ENCODE measurements at places on chromosomes 7 and 10.
A peak's percentile ranks its signal among the peaks of the same experiment; 100 is the strongest.

DNA sequence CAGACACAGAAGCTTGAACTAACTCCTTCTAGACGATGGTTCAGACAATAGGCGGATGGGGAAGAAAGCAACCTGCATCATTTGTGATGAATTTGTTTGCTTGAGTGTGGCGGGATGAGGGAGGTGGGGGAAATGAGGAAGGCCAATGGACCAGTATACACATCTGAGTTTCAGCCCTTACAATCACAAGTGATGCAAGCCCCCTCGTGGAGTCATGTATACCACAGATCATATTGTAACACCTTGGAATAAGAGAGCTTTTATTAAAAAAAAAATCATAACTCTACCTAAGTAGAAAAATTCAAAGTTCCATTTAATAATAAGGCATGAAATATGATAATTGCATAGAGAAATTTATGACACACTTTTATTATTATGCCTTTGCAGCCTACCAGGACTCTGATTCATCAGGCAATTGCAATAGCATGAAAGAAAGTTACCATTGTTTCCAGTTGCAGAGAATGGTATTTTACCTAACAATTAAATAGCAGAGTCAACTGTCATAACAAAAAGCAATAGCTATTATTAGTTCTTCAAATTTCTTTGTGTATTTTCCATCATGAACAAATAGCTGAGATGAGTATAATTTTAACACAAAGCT lies 230.2 kb upstream of the AKR1E2 start:
- DNase-seq, result no peak

DNA sequence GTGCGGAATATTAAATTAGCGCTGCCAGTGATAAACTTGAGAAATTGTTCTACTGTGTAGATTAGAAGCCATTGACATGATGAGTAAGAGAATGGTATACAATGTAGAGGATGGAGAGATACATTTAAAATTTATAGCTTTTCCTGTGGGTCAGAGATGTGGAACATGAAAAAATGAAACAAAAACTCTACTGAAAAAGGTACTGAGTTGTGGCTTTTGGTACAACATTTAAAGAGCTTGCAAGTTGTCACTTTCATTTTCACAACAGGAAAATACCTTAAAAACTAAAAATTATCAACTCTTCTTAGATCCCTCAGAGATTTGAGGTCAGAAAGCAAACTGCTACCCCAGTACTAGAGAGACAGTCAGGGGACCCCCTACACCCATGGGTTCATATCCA lies 348.8 kb upstream of the CDC14C start:
- no peak for DNase-seq

- DNase-seq, result no peak
Observed at GRCh38 chr7:2689951-2690705, 2.1 kb downstream of the AMZ1 start.

DNA sequence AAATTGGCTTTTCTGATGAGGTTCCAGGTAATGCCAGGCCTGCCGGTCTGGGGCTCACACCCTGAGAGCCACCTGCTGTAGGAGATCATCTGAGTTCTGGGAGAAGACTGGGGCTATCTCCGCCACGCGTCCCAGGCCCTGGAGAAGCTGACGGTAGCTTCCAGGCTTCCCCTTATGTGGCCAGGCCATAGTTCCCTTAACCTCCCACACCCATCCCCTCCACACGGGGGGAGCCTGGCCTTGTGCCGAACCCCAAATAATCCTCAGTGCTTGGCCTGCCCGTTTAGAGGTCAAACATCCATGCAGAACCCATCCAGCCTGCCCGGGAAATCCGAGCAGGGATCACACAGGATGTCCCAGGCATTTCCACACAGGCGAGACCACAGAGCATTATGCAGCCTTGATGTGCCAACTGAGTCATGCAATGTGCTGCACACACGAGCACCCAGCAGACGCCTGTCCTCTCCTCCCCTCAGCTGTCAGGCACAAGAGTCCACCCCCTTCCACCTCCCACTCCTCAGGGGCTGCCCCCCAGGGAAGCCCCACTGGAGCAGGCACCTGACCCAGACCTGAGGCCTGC lies 176.2 kb downstream of the PRKAG2 start:
- no peak for DNase-seq

DNA sequence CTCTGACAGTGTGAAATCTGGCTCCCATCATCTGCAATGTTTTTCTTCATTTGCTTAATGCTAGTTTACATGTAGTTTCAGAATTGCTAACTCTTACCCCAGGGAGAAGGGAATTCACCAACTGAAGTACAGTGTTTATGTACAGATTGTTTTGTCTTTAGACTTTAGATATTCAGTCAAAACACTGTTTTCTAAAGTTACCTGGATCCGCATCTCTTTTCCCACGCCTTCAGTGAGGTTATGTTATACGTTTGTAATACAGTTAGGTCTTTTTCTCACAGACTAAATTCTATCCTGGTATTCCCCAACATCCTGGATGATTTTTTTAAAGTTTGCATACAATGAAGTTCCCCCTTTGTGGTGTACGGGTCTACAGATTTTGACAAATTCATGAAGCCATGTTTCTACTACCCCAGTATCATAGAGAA lies 3.2 kb upstream of the LYZL1 start:
- DNase-seq, result no peak

GRCh38 chr10:97849687-97850402 lies at the start of gene GOLGA7B:
Gene GOLGA7B, plus strand, starts transcription at chr10:97849843. Its CDS starts 461 bp downstream, at chr10:97850304.
- peak; percentile 91 for DNase-seq

DNA sequence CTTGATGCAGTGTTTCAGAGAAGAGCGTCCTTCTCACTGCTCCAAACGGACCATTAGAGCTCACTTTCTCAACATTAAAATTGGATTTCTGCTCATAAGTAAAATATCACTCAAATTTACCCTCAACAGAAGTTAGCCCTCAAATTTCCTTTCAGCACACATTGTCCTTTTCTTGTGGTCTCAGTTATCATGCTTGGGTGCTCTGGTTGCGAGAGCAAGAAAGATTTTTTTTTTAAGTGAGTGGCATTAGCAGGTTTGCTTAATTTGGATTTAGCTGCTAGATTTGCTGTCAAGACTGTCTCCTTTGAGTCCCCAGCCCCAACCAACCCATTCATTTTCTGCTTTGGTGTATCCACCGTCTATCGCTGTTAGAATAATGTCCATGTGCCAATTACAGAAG lies 2.6 kb upstream of the CH25H start:
- DNase-seq, result no peak

- peak; percentile 89 for DNase-seq
Observed at GRCh38 chr10:124744102-124745050, at the start of gene FAM53B. Gene FAM53B, minus strand, starts transcription at chr10:124744378. Its CDS starts 37,665 bp downstream, at chr10:124706713.

- no peak for DNase-seq
Observed at GRCh38 chr7:100839361-100839760, 12.0 kb upstream of the EPHB4 start.

GRCh38 chr7:33411020-33411419 lies 281.7 kb downstream of the BBS9 start:
- DNase-seq, result no peak

- DNase-seq, result no peak
Observed at GRCh38 chr10:61978965-61979364, 77.5 kb downstream of the ARID5B start.

- no peak for DNase-seq
Observed at GRCh38 chr10:116331815-116332214, 7.6 kb downstream of the CCDC172 start.

DNA sequence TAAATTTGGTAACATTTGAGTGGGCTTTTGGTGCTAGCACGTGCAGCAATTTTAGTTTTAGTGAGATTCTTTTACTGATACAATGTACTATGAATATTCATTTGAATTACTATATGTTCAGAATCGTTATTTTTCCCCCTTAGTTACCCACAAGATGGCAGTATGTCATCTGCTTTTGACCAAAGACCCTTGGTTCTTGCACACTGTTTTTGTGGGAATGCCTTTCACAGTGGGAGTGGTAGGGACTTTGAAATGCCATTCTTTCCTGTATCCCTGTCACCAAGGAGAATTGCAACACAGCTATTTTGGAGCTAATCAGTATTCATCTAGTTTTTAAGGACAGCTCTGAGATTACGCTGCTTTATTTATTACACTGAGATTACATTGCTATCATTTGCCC lies 40.6 kb downstream of the SEC23IP start:
- no peak for DNase-seq

GRCh38 chr7:76340617-76341131 lies 18.1 kb downstream of the YWHAG start:
- DNase-seq, result no peak

- DNase-seq, result no peak
Observed at GRCh38 chr7:68529221-68529620, 1069.1 kb upstream of the AUTS2 start.

DNA sequence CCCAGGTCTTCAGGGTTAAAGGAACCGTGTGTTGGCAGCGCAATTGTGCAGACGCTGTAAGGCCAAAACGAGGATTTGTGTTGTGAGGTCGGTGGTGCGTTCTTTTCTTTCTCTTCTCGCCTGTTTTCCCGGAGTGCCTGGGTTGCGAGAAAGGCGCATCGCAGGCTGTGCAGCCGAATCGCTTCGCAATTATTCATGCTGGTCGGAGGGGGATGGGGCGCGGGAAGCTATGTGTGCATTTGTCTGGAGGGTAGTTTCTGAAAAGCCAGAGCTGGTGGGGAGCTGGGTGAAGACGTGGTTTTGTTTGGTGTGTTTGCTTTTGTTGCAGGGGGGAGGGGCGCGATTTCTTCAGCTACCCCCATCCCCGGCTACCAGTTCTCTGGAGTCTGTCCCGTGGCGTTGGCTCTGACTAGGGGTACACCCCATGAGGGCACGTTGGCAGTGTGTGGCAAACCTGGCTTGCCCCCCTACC lies 2.1 kb downstream of the MXI1 start:
- peak; percentile 66 for DNase-seq

DNA sequence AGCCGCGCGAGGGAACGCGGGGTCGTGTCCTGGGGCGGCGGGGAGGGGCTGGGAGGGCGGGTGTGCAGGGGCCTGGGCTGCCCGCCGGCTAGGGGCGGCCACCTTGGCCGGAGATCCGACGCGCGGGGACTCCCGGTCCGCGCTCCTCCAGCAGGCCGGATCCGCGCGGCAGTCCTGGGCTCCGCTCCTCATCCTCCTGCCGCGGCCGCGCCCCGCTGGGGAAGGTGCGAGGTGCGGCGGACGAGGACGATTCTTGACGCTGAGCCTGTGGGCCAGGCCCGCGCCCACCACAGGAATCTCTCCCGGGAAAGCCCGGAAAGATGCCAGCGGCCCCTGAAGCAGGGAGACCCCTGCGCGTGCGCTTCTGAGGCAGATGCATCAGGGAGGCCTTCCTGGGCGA lies 6.6 kb upstream of the OGDHL start:
- peak; percentile 49 for DNase-seq

- peak; percentile 63 for DNase-seq
Observed at GRCh38 chr7:128911423-128912031, 1.0 kb upstream of the KCP start.

DNA sequence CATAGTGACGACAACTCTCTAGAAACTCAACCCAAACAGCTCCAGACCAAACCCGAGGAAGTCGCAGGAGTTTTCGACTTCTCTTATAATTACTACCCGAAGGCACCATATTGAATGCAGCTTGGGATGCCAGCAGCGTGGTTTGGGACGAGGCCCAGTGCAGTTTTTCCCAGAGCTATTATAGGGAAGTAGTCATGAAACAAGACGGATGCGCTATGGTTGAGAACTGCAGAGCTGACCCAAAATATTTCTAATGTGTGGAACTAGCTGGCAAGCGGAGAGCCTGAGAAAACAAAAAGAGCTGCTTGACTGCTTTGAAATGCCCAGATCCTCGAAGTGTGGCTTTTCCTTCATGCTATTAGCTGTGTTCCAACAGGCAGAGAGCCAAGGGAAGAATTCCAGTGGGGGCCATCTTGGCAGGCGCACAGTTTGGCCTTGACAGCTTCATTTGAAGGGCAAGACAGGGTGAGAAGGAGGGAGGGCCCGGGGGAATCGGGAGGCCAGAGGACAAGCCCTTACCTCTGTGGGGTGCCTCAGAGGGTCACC lies 122.7 kb downstream of the CUL2 start:
- DNase-seq, result no peak

GRCh38 chr7:66696774-66697191 lies 43.8 kb upstream of the RABGEF1 start:
- no peak for DNase-seq

DNA sequence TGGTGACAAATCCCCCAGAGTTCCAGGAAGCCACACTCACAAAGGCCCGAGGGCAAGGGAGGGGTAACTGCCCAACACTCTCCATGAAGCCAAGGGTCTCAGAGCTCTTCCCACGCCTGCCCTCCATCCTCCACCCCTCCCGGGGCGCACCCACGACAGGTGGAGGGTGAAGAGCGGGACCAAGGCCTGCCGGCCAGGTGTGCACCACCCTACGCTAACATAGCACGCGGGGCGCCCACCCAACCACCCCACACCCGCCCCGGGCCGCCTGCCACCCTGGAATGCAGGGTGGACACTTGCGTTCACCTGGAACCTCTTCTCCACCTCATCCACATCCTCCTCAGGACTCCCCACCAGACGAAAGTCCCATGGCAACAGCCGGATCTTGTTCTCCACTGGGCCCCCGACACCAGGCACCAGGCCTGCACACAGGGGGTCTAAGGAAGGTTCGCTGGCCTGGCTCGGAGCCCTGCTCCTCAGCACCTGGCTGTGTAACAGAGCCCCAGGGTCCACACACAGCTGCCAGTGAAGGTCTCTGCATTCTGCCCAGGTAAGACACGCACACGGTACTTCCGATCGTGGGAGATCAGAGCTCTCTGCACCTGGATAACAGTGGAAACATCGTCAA lies 32.7 kb downstream of the MAD1L1 start:
- peak; percentile 39 for DNase-seq

DNA sequence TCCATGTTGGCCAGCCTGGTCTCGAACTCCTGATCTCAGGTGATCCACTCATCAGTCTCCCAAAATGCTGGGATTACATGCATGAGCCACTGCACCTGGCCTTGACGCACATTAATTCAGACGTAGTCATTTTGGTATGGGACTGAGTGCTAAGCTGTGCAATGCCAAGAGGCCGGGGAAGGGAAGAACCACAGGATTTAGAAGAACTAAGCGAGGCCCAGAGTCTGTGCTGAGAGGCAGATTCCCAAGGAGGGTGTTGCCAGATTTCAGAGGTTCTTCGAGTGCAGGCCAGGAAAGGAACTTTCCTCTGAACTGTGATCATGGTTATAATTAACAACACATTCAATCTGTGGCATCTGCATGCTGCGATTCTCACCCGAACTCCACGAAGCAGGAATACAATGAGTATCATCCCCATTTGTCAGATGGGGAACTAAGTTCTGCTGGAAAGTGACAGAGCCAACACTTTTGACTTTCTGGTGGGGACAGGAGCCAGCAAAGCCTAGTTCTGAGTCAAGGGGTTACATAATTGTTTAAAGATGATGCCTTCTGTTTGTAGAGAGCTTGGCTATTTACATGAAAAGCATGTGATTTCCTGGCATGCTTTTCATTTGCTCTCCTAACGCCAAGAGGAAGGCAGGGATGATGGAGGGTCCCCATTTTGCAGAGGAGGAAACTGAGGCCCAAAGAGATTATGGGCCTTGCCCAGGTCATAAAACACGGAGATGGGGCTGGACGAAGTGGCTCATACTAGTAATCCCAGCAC lies 6.2 kb upstream of the ZAN start:
- no peak for DNase-seq

Measured in ecto neural progenitor cell (in vitro differentiated cells).